ENCODE measurements at places on chromosomes 5 and 9. TPM values are rescaled to one million over a fixed set of nuclear protein-coding genes. Genes with fewer than 3 reads are reported as not detected.

The RNF130 gene
- total RNA-seq, result 44.7 TPM

The CATSPER3 gene
- total RNA-seq, result 0.67 TPM

The CDH10 gene
- 0.27 TPM for total RNA-seq

The EGFLAM gene
- not detected for total RNA-seq

The PCDHA10 gene
- not detected for total RNA-seq

The TERT gene
- 3.2 TPM for total RNA-seq

The EIF4E1B gene
- total RNA-seq, result not detected

The CACFD1 gene
- 4.7 TPM for total RNA-seq

The SLC36A2 gene
- not detected for total RNA-seq

The PRLR gene
- 0.16 TPM for total RNA-seq

The GPR107 gene
- total RNA-seq, result 28.8 TPM

The IFNA6 gene
- not detected for total RNA-seq

The SPATA31E1 gene
- total RNA-seq, result not detected

The ZNF879 gene
- 0.60 TPM for total RNA-seq

The WWC1 gene
- total RNA-seq, result 79.0 TPM

The CLIC3 gene
- 3.3 TPM for total RNA-seq

The PCDHGB2 gene
- not detected for total RNA-seq

The EDIL3 gene
- 0.25 TPM for total RNA-seq

The KIAA1958 gene
- 2.2 TPM for total RNA-seq

The SVEP1 gene
- total RNA-seq, result 1.6 TPM

The EQTN gene
- not detected for total RNA-seq

The OR2Y1 gene
- total RNA-seq, result not detected

The PPP3R2 gene
- not detected for total RNA-seq

Measured in A549 treated with RU486 at 1 μM for 4 hours (cell line).